Ecto neural progenitor cell (in vitro differentiated cells): ENCODE measurements at places on chromosomes 12 and 14.

DNA sequence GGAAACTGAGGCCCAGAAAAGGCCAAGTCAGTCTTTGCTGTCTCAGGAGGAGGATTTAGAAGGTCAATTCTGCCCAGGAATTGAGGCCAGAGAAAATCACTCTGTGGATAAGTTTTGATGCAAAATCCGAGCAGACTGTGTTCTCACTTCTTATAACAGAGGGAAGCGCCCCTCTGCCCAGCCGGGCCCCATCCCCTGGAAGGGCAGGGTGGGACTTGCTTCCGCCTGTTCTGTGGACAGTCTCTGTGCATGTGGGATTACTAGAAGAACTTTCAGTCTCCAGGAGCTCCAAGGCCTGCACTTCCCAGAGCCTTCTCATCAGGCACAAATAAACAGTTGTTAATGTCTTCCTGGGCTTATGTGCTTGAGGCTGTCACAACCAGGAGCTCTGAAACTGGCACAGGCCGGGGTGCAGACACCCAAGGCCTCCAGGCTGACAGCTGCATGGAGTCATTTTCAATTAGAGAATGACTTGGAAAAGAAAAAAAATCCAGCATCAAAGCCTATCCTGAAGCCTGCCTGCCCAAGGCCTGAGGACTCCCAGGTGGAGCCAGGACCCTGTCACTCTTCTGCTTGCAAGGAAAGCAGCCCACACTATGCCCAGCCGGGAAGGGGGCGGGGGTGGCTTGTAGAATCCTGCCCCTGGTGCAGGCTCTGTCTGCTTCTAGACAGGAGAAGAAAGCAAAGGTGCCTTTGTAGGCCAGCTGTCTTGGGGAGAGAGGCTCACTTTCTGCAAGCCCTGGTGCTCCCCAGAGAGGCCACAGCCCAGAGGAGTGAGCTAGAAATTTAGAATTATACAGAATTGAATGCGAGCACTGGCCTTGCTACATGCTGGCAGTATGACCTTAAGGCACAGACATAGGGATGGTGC lies 84.7 kb downstream of the NTF3 start:
- DNase-seq = no peak

DNA sequence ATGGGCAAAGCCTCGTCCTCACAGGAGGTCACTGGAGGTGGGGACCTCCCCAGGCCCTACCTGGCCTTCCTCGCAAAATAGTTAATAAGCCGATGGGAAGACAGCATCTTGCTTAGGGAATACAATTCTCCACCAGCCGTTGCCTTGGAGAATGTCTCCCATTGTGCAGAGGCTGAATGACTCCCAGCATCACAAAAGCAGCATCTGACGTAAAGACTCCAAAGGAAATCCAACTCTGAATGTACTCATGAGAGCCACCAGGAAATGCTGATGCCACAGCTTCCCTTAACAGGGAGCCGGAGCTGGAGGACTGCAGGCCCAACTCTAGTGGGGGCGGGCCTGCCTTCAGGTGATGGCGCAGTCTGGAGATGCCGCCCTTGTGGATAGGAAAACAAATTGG lies 15.5 kb downstream of the CCDC63 start:
- no peak for DNase-seq

DNA sequence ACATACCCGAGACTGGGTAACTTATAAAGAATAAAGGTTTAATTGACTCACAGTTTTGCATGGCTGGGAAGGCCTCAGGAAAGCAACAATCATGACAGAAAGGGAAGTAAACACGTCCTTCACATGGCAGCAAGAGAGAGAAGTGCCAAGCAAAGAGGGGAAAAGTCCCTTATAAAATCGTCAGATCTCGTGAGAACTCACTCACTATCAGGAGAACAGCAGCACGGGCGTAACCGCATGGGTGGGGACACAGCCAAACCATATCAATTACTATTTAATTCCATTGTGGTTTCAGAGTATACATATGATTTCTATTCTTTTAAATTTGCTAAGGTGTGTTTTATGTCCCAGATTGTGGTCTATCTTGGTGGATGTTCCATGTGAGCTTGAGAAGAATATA lies 117.9 kb downstream of the SCAF11 start:
- no peak for DNase-seq

DNA sequence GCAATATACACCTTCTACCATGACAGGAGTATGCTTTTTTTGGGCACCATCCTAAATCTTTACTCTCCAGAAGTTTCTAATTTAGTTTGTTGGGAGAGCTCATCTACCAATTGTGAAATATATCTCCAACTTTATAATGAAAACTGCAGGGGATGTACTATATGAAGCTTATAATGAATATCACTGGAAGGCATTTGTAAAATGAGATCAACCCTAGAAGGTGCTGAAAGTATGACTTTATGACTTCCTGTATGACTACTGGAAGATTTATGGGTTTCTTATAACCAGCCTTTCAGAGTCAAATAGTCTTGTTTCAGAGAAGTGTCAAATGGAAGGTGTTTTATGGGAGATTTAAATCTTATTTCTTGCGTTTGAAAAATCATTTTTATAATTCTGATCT lies 122.9 kb downstream of the MYRFL start:
- no peak for DNase-seq

DNA sequence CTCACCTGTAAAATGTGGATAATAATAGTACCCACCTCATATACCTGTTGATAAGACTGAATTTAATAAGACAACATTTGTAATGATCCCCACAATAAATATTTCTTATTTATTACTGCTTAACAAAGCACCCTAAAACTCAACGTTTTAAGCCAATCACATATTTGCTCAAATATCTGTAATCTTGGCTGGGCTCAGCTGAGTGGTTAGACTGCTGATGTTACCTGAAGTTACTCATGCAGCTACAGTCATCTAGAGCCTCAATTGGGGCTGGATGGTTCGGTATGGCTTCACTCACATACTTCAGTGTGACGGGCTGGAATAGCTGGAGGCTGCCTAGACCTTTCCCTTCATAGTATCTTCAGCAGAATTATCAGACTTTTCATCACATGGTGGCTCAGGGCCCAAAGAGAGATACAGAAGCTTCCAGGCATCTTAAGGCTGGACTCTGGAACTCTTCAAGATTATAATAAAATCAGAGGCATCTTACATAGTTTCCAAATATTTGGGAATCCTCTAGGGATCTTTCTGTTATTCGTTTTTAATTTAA lies 4.3 kb upstream of the OR5AU1 start:
- no peak for DNase-seq

- DNase-seq = no peak
Measured at GRCh38 chr12:114395755-114396152, 10.2 kb downstream of the TBX5 start.

- no peak for DNase-seq
Measured at GRCh38 chr12:58184212-58184611, 242.8 kb downstream of the ATP23 start.

GRCh38 chr12:7712841-7713442 lies 1.7 kb downstream of the DPPA3 start:
- no peak for DNase-seq

- DNase-seq = peak; percentile 90
Measured at GRCh38 chr12:109308534-109309380, at the start of gene FOXN4. TSS of gene FOXN4 (minus strand) at chr12:109309284. CDS start at chr12:109308321, 963 bp downstream.

DNA sequence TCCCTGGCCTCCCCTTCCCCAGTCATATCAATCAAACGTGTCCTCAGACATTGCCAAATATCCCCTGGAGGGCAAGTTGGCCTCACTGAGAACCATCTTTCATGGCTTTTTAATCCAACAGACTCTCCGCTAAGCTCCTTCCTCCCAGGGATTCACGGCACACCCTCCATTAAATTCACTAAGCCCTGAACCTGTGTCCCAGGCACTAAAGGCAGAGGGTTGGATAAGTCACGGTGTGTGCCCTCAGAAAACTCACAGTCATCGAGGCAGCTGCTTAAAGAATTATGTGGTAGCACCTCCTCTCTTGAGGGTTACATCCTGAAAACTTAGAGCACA lies 167.1 kb downstream of the PIWIL1 start:
- DNase-seq = no peak

GRCh38 chr14:98198385-98198784 lies 1073.6 kb downstream of the BCL11B start:
- DNase-seq = no peak

GRCh38 chr12:48281811-48282210 lies 68.9 kb downstream of the ZNF641 start:
- DNase-seq = no peak

- no peak for DNase-seq
Measured at GRCh38 chr14:101834800-101835547, 73.5 kb downstream of the PPP2R5C start.

GRCh38 chr14:56002342-56002741 lies 115.9 kb upstream of the PELI2 start:
- no peak for DNase-seq

DNA sequence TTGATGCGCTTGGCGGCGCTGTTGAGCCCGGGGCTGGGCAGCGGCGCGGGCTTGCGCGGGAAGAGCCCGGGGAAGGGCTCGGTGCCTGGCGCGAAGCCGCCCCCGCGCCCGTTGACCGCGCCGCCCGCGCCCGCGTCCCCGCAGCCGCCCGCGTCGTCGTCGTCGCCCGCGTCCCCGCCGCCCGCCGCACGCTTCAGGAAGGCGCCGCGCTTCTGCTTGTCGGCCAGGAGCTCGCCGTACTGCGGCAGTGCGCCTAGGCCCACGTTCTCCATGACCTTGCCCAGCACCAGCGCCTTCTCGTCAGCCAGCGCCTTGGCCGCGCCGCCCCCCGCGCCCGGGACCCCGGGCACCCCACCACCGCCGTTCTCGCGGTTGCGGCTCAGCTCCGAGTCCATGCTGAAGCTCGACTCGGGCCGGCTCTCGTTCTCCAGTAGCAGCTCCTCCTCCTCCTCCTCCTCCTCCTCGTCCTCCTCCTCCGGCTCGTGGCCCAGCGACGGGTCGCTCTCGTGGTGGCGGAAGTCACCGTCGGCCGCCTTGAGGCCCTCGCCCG lies 97.2 kb downstream of the BCL11B start:
- DNase-seq = peak; percentile 32

GRCh38 chr14:77278461-77279230 lies 7.6 kb upstream of the NGB start:
- no peak for DNase-seq

DNA sequence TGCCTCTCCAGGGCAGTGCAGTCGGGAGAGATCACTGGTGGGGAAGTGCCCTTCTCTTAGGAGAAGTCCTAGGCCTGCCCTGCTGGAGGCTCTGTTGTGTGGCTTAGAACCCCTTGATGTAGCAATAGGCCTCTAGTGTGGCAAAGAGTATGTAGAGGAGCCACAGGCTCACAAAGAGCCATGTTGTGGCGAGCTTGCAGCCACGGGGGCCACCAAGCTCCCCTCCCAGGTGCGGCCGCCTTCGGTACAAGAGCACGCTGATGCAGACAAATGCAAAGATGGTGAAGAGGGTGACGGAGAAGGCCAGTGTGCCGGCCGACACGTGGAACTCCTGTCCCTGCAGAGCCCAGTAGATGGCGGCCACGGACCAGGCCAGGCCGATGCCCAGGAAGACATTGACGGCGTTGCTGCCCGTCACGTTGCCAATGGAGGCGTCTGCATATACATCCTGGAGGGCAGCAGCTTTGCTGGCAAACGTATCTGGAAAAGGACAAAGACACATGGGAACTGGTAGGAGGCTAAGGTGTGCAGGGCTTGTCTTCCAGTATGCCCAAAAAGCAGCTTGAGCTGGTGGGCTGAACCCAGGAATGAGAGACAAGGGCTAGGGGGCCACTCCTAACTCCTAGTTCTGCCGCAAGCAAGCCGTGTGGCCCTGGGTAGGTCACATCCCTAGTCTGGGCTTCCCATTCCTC lies 142.8 kb downstream of the SLC8A3 start:
- DNase-seq = peak; percentile 84

GRCh38 chr12:79331870-79332269 lies 358.9 kb downstream of the PAWR start:
- no peak for DNase-seq

DNA sequence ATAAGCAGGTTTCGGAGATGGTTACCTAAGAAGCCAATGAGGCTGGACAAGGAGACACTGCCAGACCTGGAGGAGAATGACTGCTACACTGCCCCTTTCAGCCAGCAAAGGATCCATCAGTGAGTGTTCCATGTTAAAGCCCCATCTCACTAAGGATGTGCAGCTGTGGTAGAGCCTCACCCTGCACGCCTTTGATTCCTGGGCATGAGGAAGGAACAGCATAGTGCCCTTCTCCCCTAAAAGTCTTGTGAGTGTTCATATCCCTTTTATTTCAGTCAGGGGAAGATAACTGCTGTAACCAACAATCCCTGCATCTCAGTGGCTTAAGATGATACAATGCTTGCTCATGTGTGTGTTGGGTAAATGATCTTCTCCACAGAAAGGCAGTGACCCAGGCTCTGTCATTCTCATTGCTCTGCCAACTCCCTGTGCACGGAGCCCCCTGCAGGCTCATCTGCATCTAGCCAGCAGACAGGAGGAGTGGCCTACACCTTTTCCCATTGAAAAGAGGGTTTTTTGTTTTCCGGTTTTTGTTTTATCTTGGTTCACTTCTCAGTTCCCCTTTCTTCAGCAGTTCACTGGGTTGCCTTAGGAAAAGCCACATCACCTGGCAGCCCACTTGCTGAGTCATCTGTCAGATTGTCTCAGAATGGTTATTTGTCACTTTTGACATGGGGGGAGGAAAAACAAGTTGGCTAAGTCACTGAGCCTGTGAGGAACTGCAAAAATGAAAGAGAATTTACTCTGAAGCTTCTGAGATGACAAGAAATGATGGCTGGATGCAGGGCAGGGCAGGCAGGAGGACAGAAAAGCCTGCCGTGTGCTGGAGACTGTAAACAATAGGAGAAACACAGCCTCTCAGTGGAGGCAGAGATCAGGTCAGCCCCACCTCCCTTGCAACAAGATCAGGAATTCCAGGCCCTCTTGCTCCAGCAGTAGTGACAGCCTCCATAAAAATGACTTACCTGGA lies 193.3 kb downstream of the ANO4 start:
- peak; percentile 73 for DNase-seq

GRCh38 chr14:32492457-32492856 lies 163.4 kb downstream of the AKAP6 start:
- DNase-seq = no peak
